ENCODE measurements at places on chromosomes 7 and 10.

DNA sequence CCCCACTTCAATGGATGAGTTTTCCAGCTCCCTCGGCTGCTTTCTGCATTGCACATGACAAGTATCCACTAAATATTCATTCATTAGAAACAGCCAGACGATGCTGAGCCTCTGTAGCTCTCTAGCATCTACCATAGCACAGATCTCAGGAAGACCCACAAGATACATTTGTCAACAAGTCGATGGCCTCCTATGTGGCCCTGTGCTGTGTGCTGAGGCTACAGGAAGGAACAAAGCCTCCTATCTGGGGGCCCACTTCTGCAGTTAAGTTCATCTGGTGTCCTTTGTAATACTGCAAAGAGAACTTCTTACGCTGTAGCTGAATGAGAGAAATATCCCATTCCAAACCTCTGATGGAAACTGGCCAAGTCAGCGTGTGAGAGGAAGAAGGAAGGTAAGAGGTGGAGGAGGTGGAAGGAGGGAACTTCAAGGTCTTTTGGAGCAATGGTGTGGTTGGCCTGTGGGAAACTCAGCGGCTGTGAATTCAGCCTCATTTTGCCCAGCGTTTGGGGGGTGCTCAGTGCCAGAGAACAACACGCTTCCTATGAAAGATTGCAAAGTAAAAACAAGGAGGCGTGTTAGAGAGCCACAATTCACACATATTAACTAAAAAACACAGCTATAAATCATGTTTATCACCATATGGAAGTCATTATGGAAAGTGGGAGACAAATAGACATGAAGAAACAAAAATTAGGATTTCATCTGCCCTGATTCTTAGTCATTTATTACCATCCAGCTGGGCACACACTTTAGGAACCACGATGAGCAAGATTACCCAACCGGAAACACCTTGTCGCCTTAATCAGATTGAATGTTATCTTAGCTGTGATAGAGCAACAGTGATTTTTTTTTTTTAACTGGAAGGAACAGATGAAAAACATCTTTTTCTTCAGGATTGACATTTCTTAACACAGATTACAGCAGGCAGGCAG, 62.2 kb upstream of the USP6NL start:
- no peak for DNase-seq

- DNase-seq = no peak
Observed at GRCh38 chr10:60206735-60207134, 182.9 kb downstream of the ANK3 start.

DNA sequence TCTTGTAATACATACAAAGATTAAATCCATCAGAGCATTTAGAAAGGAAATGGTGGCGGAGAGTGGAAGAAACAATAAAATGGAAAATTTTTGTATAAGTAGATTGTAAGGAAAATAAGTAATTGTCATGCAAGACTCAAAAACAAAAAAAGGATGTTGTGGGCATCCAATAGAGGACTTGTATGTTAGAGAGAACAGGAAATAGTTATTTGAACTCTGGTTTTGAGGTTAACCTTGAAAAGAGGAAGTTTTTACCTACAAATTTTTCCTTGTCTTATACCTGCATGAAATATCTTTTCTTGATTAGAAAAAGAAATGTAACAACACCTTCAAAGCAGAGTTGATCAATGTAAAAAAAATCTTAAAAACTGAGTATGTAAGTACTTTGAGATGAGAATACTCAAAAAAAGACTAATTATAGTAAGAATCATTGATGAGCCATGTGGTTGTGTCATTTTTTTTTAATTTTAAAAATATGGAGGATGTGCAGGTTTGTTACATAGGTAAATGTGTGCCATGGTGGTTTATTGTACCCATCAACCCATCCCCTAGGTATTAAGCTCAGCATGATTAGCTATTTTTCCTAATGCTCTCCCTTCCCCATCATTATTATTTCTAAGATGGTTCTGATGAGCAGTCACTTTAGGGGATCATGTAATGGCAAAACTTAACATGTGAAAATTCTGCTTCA, 11.9 kb downstream of the TMEM106B start:
- DNase-seq = no peak

DNA sequence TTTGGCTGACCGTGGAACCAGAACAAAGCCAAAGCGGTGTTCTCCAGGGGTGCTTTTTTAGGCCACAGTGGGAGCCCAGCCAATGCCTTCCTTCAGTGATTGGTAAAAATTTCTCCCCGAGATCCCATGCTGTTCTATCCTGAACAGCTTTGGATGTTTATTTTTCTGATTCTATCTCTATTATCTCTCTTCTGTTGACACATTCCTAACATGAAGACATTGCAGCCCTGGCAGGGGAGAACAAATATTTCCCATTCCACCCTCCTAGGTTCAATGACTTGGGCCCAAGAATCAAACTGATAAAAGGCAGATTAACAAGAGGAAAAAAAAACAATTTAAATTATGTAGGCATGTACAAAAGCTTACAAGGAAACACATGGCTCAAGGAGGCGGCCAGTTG, 162.7 kb downstream of the PFKFB3 start:
- no peak for DNase-seq

DNA sequence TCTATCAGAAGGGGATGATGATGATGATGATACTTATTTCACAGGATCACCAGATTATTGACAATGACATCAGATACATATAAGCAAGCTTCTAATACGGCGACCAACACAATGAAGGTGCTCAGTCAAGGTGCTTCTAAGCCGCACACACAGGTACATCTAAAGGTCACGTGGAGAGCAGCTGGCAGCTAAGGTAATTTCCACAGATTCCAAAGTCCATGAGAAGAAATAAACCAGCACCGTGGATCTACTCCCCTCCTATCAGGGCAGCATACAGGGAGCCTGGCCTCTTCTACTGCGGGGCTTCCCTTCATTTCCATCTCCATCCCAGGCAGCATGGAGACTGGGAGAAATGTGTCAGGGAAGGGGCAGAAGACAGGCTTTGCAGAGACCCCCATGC, 37.5 kb downstream of the DENND11 start:
- no peak for DNase-seq

GRCh38 chr10:61970182-61971002, 68.9 kb downstream of the ARID5B start:
- no peak for DNase-seq

DNA sequence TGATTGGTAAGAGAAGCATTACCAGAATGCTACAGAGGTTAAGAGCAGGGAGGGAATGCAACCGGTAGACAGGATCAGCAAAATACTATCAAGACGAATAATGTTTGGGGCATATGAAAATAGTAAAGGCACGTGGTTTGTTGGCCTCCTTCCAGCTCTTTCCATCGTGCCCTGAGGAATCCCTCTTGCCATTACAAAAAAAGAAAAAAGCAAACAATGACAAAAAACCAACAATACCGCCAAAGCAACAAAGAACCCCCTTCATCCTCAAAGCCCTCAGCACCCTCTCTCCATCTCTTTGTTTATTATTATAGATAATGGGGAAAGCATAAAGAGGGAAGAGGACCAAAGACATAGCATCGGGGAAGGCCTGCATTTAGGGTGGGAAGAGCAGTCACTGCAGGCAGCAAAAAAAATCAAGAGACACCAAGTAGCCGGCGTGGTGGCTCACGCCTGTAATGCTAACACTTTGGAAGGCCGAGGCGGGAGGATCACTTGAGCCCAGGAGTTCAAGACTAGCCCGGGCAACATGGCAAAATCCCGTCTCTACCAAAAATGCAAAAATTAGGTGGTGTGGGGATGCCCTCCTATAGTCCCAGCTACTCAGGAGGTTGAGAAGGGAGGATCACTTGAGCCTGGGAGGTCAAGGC, 78.0 kb downstream of the HIP1 start:
- no peak for DNase-seq

- no peak for DNase-seq
Observed at GRCh38 chr7:151000897-151001495, 10.2 kb downstream of the NOS3 start.

Data from activated effector memory CD4-positive, alpha-beta T cell treated with Interleukin-2 at 50 U/mL for 16 hours (primary cell).